T-helper 17 cell (primary cell): ENCODE measurements at places on chromosomes 5 and 9. TPM values are rescaled to one million over a fixed set of nuclear protein-coding genes. Genes with fewer than 3 reads are reported as not detected.
A peak's percentile ranks its signal among the peaks of the same experiment; 100 is the strongest.

EMB gene
- 184 TPM for total RNA-seq

TCF7 gene
- 308 TPM for total RNA-seq

GRCh38 chr9:127850286-127850830 is 4.1 kb downstream of the ENG start:
- no peak overlapping the region for H3K27ac ChIP-seq
- H3K36me3 ChIP-seq: no peaks in the 10 kb centered on the region
- H3K4me1 ChIP-seq: peaks cover 7% of the 10 kb centered on the region
- no peak for DNase-seq

- no peaks in the 10 kb centered on the region for H3K27me3 ChIP-seq
- no peaks in the 10 kb centered on the region for H3K36me3 ChIP-seq
- no peak overlapping the region for H3K4me3 ChIP-seq
- no peaks in the 10 kb centered on the region for H3K4me1 ChIP-seq
- no peak for DNase-seq
These were observed 44.4 kb upstream of the GRIA1 start for GRCh38 chr5:153445875-153446579.

GRCh38 chr5:122142480-122143164 is 13.3 kb downstream of the ZNF474 start:
- peaks cover 4% of the 10 kb centered on the region for H3K27me3 ChIP-seq
- peaks cover 11% of the 10 kb centered on the region for H3K4me1 ChIP-seq
- DNase-seq: no peak

DNA sequence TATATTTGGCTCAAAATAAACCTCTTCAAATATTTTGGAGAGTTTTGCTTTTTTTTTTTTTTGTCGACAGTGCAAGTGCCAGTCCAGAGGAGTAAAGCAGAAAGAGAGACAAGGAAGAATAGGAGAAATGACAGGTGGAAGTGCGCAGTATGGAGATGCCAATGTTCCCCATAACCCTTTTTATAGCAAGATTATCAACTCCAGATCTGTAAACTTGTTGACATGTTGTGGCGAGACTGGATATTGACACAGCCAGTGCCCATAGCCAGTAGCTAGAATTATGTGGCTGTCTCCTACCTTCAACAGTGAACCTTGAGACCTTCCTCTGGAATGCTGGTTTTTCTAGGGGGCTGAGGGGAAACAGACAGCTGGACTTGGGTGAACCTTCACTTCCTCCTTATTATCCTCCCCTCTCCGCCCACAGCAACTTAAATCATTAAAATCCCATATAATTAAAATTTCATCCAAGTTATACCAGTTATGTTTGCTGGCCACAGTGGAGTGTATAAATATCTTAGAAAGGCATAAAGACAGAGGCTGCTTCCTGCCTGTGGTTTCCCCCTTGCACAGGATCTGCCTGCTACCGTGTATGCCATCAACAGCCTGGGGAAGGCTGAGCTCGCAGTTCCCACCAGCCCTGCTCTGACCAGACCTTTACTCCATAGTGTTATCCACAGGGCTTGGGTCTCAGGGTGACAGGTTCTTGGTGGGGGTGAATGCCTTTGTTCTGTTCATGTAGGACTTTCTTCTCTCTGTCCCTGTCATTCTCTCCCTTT is 112.3 kb upstream of the ANKH start:
- H3K4me3 ChIP-seq: no peak overlapping the region
- no peaks in the 10 kb centered on the region for H3K27me3 ChIP-seq
- peaks cover 23% of the 10 kb centered on the region for H3K4me1 ChIP-seq
- peak overlapping the region; percentile 8 for H3K27ac ChIP-seq

GRCh38 chr5:118042076-118042475 is 946.3 kb downstream of the DTWD2 start:
- no peaks in the 10 kb centered on the region for H3K27me3 ChIP-seq
- H3K36me3 ChIP-seq: no peaks in the 10 kb centered on the region
- H3K4me3 ChIP-seq: no peak overlapping the region
